ENCODE measurements at places on chromosomes 13 and 19.

DNA sequence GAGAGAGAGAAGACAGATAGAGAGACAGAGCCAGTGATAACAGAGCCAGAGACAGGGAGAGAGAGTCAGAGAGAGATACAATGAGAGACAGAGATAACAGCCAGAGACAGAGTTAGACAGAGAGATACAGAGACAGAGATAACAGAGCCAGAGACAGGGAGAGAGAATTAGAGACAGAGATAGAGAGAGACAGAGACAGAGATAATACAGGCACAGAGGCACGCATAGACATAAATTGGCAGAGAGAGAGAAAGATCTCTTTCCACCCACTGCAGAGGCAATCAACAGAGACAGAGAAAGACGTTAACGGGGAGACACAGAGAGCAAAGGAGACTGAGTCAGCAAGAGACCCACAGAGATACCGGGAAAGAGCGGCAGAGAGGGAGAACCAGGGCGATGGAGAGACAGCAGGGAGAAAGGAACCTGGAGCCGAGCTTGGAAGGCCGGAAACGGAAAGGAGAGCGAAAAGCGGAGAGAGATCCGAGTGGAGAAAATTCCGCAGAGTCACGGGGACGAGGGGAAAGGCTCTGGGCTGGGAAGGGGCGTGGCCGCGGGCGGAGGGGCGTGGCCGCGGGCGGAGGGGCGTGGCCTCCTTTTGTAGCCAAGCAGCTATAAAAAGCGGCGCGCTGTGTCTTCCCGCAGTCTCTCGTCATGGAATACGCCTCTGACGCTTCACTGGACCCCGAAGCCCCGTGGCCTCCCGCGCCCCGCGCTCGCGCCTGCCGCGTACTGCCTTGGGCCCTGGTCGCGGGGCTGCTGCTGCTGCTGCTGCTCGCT is at the start of gene TNFSF9:
TSS of gene TNFSF9 (plus strand) at position 641 of the 777 bp plus-strand sequence. CDS start at position 652, 11 bp downstream.
- H3K27ac ChIP-seq = peak within 1 kb of the TSS; percentile 80
- peaks cover 36% of the 10 kb centered on the region for H3K27me3 ChIP-seq
- DNase-seq = peak; percentile 90

- H3K27me3 ChIP-seq = peaks cover 18% of the 10 kb centered on the region
- DNase-seq = no peak
- no peak overlapping the region for H3K27ac ChIP-seq
- H3K4me3 ChIP-seq = no peak overlapping the region
Measured at GRCh38 chr13:47004027-47004426, 107.2 kb upstream of the HTR2A start.

DNA sequence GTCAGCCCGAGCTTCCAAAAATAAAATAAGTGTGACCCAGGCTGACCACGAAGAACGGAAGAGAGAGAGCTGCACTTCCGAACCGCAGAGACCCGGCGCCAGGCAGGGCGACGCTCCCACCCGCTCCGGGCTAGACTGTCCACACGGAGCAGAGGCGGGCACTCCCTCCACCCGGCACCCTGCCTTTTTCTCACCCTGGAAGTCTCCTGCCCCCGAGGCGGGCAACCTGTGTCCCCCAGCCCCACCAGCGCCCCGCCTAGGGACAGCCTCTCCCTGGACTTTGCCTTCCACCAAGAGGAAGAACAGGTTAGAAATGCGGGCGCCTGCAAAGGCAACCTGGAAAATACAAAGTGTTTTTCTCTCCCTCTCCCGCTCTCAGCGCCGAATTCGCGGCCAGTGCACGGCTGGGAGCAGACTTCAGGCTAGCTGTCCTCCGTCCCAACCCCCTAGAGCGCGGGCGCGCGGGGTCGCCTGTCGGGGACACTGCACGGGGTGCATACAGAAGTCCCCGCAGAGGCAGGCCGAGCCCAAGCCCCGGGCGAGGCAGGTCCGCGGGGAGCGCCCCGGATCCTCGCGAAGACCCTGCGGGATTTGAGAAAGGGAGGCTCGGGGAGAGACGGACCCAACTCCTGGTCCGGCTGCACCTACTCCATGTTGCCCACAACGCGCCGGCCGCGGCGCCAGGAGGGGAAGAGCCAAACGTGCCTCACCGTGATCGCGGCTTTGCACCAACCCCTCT is 845 bp downstream of the SPRY2 start:
- peaks cover 27% of the 10 kb centered on the region for H3K27me3 ChIP-seq
- H3K4me1 ChIP-seq = peaks cover 9% of the 10 kb centered on the region
- no peak overlapping the region for H3K27ac ChIP-seq
- DNase-seq = peak; percentile 28
- no peak overlapping the region for H3K4me3 ChIP-seq

- peaks cover 31% of the 10 kb centered on the region for H3K36me3 ChIP-seq
- no peak overlapping the region for H3K27ac ChIP-seq
- DNase-seq = no peak
- H3K4me3 ChIP-seq = no peak overlapping the region
Measured at GRCh38 chr13:48266701-48267639, 34.0 kb downstream of the ITM2B start.

GRCh38 chr19:45745606-45746005 is 12.4 kb downstream of the MEIOSIN start:
- H3K4me3 ChIP-seq = no peak overlapping the region
- no peaks in the 10 kb centered on the region for H3K4me1 ChIP-seq
- H3K27me3 ChIP-seq = peaks cover 8% of the 10 kb centered on the region
- no peak overlapping the region for H3K27ac ChIP-seq

DNA sequence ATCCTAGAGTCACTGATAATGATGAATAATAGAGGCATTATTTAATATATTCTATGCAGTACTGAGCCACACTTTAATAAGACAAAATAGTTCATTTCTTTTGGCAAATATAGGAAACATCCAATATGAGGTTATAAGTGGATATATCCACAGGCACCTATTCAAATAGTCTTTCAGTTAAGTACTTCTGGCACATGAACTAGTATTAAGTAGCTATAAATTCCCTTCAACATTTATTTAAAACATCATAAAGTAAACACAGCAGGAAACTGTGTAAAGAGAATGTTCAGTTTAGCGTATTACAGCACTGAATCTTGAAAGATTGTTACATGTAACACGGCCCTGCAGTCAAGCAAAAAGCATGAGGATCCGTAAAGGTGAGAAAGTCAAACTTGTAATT is 463.3 kb upstream of the KLF12 start:
- no peak for DNase-seq
- no peak overlapping the region for H3K27ac ChIP-seq
- no peak overlapping the region for H3K4me3 ChIP-seq
- no peaks in the 10 kb centered on the region for H3K4me1 ChIP-seq
- H3K27me3 ChIP-seq = peaks cover 4% of the 10 kb centered on the region
- H3K36me3 ChIP-seq = no peaks in the 10 kb centered on the region

DNA sequence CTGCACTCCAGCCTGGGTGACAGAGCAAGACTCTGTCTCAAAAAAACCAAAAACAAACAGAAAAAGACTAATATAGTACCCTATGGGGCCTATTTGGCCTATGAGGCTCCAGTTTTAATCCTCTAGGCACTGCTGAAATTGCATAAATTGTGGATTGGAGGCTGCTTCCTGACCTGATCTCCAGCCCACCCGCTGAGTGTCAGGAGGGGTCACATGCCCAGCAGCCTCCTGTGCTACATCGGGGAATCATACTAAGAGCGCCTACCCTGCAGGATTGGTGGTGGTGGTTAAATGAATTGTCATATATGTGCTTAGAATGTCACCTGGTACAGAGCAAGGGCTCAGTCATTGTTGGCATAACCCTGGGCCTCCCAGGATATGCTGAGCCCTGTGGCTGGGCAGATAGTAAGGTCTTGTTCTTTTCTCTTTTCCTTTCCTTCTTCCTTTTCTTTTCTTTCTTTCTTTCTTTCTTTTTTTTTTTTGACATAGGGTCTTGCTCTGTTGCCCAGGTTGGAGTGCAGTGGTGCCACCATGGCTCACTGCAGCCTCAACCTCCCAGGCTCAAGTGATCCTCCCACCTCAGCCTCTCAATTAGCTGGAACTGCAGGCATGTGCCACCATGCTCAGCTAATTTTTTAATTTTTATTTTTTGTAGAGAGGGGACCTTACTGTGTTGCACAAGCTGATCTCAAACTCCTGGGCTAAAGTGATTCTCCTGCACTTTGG is 31.3 kb downstream of the LTBP4 start:
- H3K4me3 ChIP-seq = no peak overlapping the region
- no peak overlapping the region for H3K27ac ChIP-seq
- peaks cover 5% of the 10 kb centered on the region for H3K27me3 ChIP-seq

DNA sequence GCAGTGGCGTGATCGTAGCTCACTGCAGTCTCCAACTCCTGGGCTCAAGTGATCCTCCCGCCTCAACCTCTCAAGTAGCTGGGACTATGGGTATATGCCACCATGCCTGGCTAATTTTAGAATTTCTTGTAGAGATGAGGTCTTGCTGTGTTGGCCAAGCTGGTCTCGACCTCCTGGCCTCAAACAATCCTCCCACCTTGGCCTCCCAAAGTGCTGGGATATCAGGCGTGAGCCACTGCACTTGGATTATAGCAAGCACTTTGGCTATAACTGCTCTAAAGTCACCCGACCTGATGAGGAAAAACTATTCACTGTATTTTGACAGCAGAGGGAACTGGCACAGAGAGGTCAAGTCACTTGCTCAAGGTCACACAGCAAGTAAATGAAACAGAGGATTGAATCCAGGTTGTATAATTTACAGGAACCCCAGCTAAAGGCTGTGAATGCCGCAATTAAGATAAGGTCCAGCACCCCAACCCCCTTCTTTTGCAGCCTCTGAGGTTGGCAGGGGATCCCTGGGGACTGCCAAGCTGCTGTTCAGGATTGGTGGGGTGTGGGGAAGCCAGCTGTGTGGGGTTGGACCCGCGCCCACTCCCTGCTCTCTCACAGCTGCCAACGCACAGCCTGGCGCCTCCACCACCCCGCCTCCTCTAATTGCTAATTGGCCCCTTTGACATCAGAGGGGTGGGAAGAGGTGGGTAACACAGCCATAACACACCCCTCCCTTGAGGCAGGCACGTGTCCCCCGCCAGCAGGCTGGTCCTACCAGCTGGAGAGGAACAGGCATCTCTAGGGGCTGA is 6.0 kb downstream of the TMIGD2 start:
- DNase-seq = no peak
- no peak overlapping the region for H3K4me3 ChIP-seq
- peaks cover 17% of the 10 kb centered on the region for H3K4me1 ChIP-seq
- no peak overlapping the region for H3K27ac ChIP-seq
- H3K27me3 ChIP-seq = no peaks in the 10 kb centered on the region

GRCh38 chr13:111304603-111305289 is 15.7 kb upstream of the TEX29 start:
- no peak for DNase-seq
- no peak overlapping the region for H3K4me3 ChIP-seq
- H3K27me3 ChIP-seq = no peaks in the 10 kb centered on the region

All from activated CD4-positive, alpha-beta T cell treated with anti-CD3 and anti-CD28 coated beads for 36 hours (primary cell).